Fibroblast of upper back skin (primary cell): ENCODE measurements at places on chromosomes 5 and 9.
A peak's percentile ranks its signal among the peaks of the same experiment; 100 is the strongest.

DNA sequence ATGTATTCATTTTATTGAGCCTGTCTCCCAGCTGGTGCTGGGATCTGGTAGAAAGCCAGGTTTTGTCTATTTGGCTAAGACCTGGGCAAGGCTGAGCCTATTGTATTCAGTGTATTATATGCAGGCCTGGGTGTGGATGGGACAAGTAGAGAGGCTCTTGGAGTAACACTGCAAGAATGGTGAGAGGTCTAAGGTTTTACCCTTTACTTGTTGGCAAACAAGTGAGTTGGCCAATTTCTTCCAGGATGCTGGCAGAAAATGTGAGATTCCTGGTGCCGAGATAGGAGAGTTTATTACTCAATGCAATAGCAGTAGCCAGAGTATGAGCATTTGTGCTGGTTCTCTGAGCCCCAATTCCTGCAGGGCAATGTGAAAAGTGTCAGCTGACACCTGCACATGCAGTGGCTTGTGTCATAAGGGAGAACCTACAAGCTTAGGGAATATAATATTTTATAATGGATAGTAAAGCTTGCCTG, 141.7 kb upstream of the PRLR start:
- DNase-seq: no peak

DNA sequence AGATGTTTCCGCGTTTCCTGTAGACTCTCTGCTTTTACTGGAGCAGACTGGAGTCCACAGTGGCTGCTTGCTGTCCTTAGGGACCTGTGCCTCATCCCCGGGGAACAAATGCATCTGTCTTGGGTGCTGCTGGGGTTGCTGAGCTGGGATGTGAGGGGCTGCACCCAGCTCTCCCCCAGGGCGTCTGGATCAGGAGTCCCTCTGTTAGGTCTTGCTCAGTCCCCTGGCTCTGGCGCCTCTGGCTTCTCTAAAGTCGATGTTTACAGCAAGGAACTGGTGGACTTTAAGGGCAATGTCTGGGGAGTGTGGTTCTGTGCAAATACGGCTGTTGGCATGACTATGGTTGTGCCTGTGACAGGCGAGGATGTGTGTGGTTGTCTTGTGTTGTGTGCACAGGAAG, 91.4 kb downstream of the CACNA1B start:
- DNase-seq: no peak

- peak; percentile 93 for DNase-seq
These were observed 195.7 kb downstream of the PALM2AKAP2 start for GRCh38 chr9:109975574-109976295.

DNA sequence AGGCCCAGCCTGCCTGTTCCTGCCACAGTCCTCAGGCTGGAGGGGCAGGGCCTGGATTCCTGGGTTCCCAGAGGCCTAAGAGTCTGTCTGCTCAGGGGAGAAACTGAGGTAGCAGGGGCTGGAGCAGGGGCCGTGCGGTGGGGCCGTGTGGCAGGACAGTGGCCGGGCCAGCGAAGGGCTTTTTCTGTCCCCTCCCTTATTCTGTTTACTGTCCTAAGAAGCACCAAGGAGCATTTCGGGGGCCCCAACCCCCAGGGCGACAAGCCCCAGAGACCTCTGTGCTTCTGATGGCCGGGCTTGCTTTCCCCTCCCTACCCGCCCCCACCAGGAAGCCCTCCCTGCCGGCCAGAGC, 6.8 kb upstream of the ASB6 start:
- DNase-seq: no peak

GRCh38 chr9:113932906-113933584, 56.9 kb downstream of the ZNF618 start:
- no peak for DNase-seq

DNA sequence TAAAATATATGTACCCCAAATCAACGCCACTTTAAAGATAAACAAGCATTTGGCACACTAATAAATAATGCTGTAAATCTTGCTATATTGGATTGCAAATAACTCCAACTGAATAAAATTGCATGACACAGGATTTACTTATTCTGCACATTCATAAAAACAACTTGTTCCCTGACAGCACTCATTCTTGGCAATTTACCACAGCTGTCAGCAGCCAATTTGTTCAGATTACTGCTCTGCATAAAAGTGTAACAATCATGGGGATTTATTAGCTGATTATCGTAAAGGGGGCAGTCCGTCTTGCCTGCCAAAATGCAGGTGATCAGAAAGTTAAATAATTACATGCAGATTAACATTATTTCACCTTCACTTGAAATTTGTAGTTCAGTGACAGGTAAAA, 285.3 kb downstream of the SLF1 start:
- DNase-seq: peak; percentile 21
